ENCODE measurements at places on chromosomes 5 and 9. TPM values are rescaled to one million over a fixed set of nuclear protein-coding genes. Genes with fewer than 3 reads are reported as not detected.

FAM170A gene
- total RNA-seq, result not detected

CAPSL gene
- not detected for total RNA-seq

NUTM2F gene
- not detected for total RNA-seq

RAI14 gene
- 0.08 TPM for total RNA-seq

All from activated CD4-positive, alpha-beta T cell treated with anti-CD3 and anti-CD28 coated beads, Interleukin-2, amount 10 ng/mL, durations not matched to agents 7 days and 5 days (primary cell).